ENCODE measurements at places on chromosomes 13 and 19.
A peak's percentile ranks its signal among the peaks of the same experiment; 100 is the strongest.

GRCh38 chr19:13537454-13537853 lies 31.2 kb upstream of the CACNA1A start:
- no peak for DNase-seq

- no peak for DNase-seq
These were observed 1142.8 kb downstream of the PCDH9 start for GRCh38 chr13:66087269-66087710.

GRCh38 chr19:37966211-37966661 lies 59.2 kb downstream of the SIPA1L3 start:
- DNase-seq = no peak

- DNase-seq = no peak
These were observed 62.7 kb downstream of the F2RL3 start for GRCh38 chr19:16951529-16951928.

DNA sequence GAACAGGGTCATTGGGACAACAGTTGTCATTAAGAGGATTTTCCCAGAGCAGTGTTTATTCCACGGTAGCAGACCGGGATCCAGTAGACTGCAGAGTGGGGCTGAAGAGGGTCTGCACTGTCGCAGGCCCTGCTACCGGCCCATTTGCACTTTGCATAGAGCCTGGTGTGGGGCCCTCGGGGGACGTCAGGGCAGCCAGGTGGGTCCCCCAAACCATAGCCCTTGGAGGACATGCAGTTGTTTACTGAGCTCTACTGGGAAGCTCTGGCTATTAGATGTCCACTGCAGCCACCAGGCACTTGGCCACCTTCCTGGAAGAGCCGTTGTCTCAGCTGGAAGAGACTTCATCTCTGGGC lies 45.8 kb downstream of the SLC7A9 start:
- DNase-seq = no peak

- no peak for DNase-seq
These were observed 12.0 kb upstream of the CRTC1 start for GRCh38 chr19:18671303-18672043.

- peak; percentile 65 for DNase-seq
These were observed 3.6 kb upstream of the MYO1F start for GRCh38 chr19:8580710-8581281.

DNA sequence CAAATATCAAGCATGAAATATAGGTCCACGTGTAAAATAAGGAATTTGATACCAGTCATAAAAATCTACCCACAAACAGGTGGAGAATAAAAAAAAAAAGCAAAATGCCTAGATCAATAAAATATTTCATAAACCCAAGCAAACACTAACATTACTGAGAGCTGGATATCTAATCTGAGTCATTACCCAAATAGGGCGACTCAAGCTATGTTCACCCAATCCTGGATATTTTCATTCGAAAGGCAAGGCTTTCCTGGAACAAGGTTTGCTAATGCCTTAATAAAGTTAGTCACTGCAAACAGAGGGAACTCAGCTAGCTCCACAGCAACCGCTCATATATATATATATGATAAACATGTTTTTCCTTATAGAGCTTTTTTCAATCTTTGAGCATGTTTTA lies 33.5 kb upstream of the TM9SF2 start:
- no peak for DNase-seq

DNA sequence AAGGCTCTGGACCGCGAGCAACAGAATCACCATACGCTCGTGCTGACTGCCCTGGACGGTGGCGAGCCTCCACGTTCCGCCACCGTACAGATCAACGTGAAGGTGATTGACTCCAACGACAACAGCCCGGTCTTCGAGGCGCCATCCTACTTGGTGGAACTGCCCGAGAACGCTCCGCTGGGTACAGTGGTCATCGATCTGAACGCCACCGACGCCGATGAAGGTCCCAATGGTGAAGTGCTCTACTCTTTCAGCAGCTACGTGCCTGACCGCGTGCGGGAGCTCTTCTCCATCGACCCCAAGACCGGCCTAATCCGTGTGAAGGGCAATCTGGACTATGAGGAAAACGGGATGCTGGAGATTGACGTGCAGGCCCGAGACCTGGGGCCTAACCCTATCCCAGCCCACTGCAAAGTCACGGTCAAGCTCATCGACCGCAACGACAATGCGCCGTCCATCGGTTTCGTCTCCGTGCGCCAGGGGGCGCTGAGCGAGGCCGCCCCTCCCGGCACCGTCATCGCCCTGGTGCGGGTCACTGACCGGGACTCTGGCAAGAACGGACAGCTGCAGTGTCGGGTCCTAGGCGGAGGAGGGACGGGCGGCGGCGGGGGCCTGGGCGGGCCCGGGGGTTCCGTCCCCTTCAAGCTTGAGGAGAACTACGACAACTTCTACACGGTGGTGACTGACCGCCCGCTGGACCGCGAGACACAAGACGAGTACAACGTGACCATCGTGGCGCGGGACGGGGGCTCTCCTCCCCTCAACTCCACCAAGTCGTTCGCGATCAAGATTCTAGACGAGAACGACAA lies 1.8 kb downstream of the PCDH17 start:
- no peak for DNase-seq

DNA sequence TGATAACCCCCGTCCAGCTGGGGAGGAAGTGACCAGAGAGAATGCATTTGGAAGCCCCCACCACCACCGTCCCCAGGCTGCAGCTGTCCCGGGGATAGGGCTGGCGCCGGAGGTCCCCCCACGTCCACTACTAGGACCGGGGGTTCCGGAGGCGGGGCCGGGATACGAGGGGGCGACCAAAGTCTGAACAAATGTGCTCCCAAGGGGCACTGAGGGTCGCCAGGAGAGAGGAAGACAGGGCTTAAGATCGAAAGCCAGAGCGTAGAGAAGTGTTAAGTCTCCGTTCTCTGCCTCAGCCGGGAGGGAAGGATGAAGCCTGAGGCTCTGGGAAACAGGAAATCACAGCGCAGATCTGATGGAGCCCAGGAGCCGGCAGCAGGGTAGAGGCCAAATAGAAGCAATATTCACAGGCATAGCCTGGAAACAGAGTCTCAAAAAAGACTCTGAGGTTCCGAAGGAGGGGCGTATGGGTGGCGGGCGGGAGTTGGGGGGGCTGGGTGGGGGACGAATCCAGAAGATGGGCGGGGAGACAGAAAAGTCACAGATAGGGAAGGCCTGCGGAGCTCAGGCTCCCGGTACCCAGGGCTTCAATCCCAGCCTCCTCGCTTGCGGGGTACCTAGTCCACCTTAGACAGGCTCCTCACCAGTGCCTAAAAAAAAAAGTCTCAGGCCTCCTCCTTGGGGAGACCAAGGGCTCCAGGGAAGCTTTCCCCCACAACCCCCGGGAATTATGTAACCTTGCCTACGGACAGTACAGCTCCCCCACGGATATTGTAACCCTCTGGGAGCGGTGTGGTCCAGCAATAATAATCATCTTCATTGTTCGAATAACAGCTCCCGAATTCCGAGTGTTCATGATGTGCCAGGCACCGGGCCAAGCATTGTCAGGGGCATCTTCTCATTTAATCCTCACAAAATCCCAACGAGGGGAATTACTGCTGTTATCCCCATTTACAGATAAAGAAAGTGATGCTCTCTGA lies 1.1 kb upstream of the ERF start:
- DNase-seq = peak; percentile 45

- DNase-seq = no peak
These were observed 30.0 kb downstream of the VAV1 start for GRCh38 chr19:6802336-6803035.

All from 8988T (cell line).